ENCODE measurements at places on chromosomes 1 and 21.

DNA sequence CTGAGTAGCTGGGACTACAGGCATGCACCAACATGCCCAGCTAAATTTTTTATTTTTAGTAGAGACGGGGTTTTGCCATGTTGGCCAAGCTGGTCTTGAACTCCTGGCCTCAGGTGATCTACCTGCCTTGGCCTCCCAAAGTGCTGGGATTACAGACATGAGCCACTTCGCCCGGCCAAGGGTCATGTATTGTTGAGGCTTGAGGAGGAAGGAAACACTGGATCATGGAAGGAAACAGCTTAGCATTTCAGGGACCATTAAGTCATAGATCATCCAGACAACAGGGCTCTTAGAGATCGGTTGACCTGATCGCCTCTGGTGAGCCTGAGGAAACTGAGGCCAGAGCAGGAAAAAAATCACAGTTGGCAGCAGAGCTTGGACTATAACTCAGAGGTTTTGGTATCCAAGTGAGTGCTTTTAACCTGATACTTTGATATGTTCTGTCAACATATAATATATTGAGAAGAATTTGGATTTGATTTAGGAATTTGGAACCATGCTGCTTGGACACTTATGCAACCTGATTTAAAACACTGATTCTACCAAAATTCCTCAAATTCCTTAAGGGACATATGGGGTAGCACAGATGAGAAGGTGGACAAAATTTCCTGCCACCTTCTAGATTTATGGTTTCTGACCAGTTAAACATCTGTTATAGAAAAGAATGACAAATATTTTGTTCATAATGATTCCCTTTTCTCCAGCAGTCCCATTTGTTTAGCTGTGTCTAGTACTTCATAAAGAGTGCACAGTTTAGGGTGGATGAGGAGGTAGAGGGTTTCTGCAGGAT, 13.1 kb upstream of the BMP8A start:
- DNase-seq, result peak; percentile 17

- DNase-seq, result no peak
Observed at GRCh38 chr1:3864884-3865283, 7.6 kb downstream of the DFFB start.

DNA sequence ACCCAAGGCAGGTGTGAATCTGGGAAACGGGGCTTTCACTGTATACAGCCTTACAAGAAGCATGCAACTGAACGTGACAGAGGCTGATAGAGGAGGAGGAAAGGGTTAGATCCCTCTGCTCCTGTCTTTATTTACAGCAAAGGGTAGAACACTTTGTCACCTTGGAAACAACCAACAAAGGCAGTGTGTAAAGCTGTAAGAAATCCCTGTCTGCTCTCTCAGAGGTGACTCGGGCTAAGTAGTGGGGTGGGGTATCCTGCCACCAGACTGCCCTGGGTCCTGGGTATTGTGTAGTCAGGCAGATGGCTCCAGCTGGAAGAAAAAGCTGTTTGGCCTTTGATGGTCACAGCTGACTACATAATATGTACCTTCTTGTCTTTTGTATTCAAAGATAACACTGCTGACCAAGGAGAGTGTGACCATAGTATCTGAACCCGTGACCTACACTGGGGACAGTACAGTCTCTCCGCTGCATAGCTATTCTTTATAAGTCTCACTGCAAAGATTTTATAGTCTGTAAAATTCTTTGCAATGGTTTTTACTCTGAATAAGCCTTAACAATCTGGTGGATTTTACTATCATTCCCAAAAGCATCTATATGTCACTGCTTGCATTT, 22.1 kb upstream of the POU2F1 start:
- no peak for DNase-seq

- DNase-seq, result no peak
Observed at GRCh38 chr1:206419250-206419649, 51.0 kb upstream of the IKBKE start.

- no peak for DNase-seq
Observed at GRCh38 chr1:56975446-56975845, 9.6 kb upstream of the C8B start.

DNA sequence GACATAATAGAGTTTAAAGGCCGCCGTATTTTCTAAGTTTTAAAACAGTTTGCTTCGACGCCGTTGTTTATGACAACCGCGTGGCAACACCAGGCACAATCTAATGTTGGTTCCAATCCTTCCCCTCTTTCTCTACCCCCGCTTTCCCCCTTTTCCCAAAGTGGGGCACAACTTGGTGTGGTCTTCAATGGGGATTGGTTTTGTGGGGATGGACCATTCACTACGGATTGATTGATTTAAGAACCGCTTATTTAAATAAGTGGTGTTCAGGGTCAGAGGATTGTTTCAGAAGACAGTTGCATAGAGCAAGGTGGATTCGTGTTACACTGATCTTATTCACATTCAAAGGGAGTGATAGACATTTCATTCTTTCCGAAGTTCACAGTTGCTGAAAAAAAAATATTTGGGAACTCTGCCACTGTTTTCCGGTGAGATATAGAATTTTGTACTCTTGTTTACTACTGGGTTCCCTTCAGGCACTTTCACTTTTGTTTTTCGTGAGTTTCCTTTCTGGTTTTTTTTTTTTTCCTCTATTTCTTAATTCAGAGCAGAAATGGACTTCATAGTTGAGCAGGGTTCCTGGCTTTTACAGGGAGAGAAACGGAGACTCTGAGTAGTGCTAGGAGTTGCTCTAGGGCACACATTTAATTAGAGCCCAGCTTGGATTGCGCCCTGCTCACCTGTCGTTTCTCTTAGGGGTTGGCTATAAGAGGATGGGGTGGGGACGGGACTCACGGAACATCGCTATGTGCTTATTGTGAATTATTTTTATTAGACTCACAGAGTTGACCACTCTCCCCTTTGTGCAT, 79.6 kb upstream of the AK4 start:
- no peak for DNase-seq

DNA sequence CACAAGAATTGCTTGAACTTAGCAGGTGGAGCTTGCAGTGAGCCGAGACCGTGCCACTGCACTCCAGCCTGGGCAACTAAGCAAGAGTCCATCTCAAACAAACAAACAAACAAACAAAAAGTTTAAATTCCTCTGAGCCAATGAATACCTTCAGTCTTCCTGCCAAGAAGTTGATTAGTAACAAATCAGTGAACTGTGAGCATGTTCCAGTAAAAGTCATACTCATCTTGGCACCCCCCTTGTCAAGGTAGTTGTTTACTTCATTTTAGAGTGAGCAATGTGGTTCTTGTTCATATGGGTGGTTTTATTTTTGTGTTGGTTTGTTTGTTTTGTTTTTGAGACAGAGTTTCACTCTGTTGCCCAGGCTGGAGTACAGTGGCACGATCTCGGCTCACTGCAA, 18.0 kb upstream of the SLC2A7 start:
- DNase-seq, result no peak

- no peak for DNase-seq
Observed at GRCh38 chr1:6014130-6014999, 22.1 kb upstream of the NPHP4 start.

GRCh38 chr1:108877348-108878159, 769 bp downstream of the GPSM2 start:
- no peak for DNase-seq

DNA sequence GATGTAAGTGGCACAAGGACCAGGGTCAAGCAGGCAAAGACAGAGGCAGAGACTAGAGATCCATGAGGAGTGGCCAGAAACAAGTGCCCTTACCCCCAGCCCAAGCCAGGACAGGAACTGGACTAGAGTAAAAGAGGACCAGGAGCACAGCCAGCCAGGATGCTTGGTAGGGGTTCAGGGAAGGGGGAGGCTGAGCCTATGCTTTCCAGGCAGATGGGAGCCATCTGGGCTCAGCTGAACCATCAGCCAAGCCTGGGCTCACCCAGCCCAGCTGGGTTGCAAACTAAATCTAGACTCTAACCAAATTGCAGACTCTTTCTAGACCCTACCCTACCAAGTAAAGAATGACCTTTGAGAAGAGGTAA, 15.2 kb downstream of the PDZK1IP1 start:
- no peak for DNase-seq

- no peak for DNase-seq
Observed at GRCh38 chr1:200634261-200635122, 13.9 kb upstream of the KIF14 start.

DNA sequence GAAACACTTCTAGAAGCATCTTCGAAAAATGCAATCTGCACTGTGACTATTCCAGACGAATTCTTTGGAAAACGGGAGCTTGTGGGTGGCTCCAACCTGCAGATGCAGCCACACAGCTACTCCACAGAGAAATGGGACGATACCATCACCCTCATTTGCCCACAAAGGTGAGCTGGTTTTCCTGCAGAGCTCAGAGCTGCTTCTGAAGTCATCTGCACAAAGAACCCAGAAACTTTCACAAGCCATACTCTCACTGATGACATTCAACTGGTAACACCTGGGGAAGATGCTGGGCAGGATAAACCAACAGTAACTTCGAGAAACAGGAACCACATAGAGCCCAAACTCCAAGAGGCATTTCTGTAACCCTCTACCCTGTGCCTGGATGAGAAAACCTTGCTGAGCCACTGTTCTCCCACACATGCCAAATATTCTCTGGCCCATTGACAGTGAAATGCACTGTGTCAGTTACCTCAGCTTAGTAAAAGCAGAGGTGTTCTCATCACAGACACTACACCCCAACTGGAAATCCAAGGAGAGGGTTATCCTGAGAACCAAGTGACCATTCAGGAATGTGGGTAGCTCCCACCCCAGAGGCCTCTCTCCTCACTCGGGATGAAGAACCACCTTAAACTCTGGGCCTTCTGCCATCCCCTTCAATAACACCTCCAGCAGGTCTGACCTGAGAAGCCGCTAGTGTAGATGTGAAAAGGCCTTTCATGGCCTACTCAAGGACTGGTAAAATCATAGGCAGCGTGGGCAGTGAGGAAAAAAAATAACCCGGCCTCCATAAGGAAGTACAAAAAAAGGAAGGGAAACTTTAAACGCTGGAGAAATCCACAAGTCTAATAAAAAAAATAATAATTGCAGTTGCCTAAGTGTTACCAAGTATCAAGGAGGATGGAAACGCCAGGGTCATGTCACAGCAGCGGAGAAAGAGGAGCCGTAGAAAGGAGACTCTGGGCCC, 56.7 kb downstream of the HSF2BP start:
- no peak for DNase-seq

- DNase-seq, result no peak
Observed at GRCh38 chr1:103859721-103860120, 110.0 kb downstream of the AMY1C start.

- no peak for DNase-seq
Observed at GRCh38 chr1:156583821-156584622, 4.5 kb downstream of the TTC24 start.

DNA sequence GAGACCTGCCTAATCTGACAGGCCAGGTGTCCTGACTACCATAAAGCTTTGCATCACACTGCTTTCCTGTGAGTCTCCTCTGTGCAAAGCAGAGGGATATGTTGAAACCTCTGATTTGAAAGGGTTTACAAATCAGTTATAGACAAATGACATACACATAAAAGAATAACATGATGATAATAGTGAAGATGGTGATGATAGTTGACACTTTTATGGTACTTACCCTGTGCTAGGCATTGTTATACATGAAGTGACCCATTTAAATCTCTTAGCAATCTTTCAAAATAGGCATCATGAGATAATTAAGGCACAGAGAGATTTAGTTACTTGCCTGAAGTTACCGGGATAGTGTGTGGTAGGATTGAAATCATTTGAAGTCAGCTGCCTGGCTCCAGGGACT, 34.1 kb upstream of the PKN2 start:
- DNase-seq, result no peak

DNA sequence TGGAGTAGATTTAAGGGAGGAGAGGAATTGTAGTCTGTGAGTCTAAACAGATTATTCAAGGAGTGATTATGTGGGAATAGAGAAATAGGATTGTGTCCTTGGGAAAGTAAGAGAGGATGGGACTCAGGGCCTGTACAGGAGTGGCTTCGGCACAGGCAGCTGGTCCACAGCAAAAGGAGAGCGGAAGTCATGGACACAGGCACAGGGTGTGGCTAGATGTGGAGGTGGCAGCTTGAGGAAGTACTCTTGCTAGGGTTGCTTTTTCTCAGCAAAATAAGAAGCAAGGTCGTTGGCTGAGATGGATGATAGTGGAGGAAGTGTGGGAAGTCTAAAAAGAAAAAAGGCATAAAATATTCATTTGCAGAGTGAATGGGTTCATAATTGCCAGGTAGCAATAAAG, 18.5 kb upstream of the ZNF648 start:
- no peak for DNase-seq

GRCh38 chr1:199163267-199163666, 524.4 kb downstream of the PTPRC start:
- DNase-seq, result no peak

GRCh38 chr1:19044975-19045831, 88.7 kb upstream of the IFFO2 start:
- no peak for DNase-seq

DNA sequence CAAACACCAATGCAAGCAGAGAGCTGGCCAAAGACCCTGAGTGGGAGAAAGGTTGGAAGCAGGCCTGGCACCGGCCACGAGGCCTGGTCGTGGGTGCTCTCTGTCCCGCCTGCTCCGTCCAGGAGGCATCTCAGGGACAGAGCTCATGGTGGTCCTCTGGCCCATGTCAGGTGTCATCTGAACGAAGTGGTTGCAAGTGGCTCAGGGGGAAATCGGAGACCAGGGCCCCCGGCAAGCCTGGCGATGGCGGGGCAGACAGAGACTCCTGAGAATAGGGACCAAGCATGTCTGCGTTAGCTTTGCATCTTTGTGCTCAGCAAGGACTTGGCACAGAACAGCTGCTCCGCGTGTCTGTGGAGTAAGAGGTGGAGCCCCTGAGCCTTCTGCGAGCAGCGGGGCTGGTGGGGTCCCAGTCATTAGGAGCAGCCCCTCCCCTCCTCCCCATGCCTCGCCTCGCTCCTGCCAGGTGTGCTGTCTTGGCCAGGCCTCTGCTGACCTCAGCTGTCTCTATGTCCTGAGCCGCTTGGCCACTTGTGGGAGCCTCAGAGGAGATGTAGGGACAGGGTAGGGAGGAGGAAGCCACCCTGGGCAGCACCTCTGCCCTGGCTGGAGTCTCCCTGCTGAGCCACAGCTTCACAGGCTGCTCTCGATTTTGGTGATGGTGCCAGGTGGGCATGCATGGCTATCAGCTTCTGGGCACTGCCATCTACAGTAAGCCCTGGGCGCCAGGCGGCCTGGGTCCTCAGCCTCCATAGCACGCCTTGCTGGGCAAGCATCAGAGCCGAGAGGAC, 362.9 kb upstream of the VAMP3 start:
- DNase-seq, result no peak

DNA sequence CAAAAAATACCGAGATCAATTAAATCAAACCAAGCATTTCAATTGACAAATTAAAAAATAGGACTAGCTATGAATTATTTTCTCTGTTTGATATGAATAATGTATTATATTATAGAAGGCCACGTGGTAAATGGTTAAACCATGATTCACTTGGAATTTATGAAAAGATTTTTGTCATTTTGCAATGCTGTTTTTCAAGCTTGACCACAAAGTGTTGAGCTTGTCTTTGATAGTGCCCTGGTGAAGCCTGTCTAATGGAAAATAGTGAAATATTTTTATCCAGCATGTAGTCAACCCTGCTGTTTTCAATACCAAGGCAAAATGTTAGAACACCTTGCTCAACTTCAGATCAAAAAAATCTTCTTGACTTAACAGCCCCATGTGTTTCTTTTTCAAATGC, 288.0 kb upstream of the PRMT6 start:
- DNase-seq, result no peak

All from GM04503 (cell line).